ENCODE measurements at places on chromosomes 13 and 19.
A peak's percentile ranks its signal among the peaks of the same experiment; 100 is the strongest.

GRCh38 chr19:7534531-7535046 lies 928 bp upstream of the PNPLA6 start:
- DNase-seq, result peak; percentile 27

DNA sequence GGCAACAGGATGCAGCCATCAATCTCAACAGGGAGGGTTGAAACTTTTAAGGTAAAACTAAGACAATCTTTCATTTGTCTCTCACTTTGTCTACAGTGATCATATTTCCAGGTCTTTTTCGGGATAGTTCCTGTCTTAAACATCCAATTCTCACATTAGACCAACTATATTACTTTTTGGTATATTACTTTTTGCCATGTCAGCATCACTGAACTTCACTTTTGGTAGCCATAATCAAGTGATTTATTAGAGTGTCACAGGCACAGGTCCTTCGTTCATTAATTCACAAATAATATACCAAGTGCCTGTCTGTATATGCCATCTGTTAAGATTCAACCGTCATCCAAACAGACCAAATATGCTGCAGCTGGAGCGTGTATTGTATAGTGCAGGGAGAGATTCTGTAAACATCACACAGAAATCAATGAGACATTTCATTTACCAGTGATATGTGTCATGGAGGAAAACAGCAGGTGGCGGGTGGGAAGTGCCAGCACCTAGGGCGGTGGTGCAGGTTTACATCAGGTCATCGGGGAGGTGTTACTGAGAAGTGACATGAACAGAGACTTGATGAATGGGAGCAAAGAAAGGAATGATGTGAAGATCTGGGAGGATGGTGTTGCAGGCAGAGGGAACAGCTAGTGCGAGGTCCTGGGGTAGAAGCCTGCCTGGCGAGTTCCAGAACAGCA lies 24.9 kb downstream of the ARHGEF7 start:
- DNase-seq, result peak; percentile 90

DNA sequence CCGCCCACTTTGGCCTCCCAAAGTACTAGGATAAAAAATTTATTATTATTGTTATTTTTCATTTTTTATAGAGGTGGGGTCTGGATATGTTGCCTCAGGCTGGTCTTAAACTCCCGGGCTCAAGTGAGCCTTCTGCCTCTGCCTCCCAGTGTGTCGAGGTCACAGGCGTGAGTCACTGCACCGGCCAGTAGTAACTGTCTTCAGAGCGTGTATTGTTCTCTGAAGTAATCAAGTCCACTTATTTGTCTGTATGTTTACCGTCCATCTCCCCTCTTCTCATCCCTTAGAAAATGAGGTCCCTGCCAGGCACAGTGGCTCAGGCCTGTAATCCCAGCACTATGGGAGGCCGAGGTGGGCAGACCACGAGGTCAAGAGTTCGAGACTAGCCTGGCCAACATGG lies 18.2 kb upstream of the SULT2B1 start:
- no peak for DNase-seq

- no peak for DNase-seq
Observed at GRCh38 chr13:66219506-66219905, 1010.6 kb downstream of the PCDH9 start.

GRCh38 chr13:52845334-52845761 lies 3.1 kb downstream of the PCDH8 start:
- DNase-seq, result no peak

- DNase-seq, result no peak
Observed at GRCh38 chr19:29239213-29239776, 26.3 kb upstream of the UQCRFS1 start.

- no peak for DNase-seq
Observed at GRCh38 chr13:21872795-21873194, 201.9 kb downstream of the FGF9 start.

- DNase-seq, result no peak
Observed at GRCh38 chr13:42283574-42283973, 11.6 kb downstream of the AKAP11 start.

- no peak for DNase-seq
Observed at GRCh38 chr13:22079961-22080360, 409.1 kb downstream of the FGF9 start.

- no peak for DNase-seq
Observed at GRCh38 chr13:21694831-21695230, 24.0 kb downstream of the FGF9 start.

- DNase-seq, result no peak
Observed at GRCh38 chr13:26752671-26753070, 7.9 kb downstream of the GPR12 start.

DNA sequence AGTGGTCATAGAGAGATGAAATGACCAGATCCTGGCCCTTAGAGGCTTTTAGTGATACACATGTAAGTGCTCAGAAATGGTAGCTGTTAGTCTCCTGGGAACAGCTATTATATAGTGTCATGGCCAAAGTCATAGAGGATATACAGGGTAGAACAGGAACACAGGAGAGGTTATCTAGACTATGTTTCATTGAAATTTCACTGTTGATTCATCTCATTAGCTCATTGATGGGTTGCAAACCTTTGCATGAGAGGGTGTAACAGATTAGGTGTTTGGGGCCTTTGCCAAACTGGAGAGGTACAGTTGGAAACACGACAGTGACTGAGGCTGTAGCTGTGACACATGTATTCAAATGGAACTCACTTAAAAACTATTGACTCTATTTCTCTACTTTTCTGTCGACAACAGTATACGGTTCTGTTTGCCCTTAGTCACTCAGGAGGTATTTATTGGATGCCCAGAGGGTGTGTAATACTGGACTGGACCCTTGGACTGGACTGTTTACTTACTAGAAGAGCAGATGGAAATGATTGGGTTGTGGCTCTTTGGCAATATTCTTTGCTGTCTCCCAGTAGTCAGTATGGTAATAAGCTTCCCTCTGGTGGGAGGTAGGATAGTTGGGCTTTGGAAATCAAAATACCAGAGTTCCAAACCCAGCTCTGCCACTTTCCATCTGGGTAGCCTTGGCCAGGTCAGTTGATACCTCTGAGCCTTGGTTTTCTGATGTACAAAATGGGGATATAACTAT lies 29.8 kb downstream of the ARHGAP35 start:
- DNase-seq, result no peak

DNA sequence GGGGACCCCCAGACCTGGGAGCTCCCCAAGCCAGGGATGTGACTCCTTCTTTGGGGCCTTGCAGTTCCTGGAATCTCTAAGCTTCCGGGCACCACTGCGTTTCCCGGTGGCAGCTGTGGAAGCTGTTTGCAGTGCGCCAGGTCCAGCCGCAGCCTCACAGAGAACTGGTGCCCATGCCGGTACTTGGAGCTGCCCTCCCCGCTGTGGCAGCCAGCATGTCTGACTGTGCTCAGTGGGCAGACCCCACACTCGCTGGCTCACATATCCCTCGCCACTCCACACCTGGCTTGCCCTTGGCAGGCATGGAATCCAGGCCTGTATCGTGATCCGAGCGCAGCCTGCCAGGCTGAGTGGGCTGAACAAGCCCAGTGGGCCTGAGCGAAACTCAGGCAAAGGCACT lies 753.2 kb upstream of the PCDH20 start:
- no peak for DNase-seq

- DNase-seq, result no peak
Observed at GRCh38 chr13:21318891-21319532, 140.1 kb downstream of the ZDHHC20 start.

- peak; percentile 2 for DNase-seq
Observed at GRCh38 chr19:8069096-8069973, 16.8 kb downstream of the CCL25 start.

GRCh38 chr13:43916828-43917227 lies 37.1 kb downstream of the LACC1 start:
- no peak for DNase-seq

GRCh38 chr13:99227909-99228688 lies 27.4 kb downstream of the UBAC2 start:
- DNase-seq, result no peak

GRCh38 chr13:23707674-23708073 lies 137.5 kb downstream of the TNFRSF19 start:
- no peak for DNase-seq

GRCh38 chr19:46133101-46133627 lies 8.7 kb upstream of the IGFL3 start:
- DNase-seq, result no peak

- no peak for DNase-seq
Observed at GRCh38 chr13:30113983-30114570, 193.3 kb downstream of the KATNAL1 start.

DNA sequence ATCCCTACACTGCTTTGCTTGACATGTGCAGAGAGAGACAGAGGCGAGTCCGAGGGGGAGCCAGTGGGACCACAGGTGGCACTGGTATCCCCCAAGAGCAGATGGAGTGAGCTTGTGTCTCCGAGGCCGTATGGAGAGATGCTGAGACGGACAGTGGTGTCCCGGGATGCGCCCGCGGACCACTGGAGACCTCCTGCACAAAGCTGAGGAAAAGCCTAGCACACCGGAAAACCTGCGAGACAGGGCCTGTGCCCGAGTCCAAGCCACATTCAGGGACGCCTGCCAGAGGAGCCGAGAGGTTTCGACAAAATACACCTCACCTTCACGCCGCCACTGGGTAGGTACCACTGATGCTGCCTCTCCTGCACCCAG lies 66.0 kb upstream of the ZNF527 start:
- DNase-seq, result no peak

DNA sequence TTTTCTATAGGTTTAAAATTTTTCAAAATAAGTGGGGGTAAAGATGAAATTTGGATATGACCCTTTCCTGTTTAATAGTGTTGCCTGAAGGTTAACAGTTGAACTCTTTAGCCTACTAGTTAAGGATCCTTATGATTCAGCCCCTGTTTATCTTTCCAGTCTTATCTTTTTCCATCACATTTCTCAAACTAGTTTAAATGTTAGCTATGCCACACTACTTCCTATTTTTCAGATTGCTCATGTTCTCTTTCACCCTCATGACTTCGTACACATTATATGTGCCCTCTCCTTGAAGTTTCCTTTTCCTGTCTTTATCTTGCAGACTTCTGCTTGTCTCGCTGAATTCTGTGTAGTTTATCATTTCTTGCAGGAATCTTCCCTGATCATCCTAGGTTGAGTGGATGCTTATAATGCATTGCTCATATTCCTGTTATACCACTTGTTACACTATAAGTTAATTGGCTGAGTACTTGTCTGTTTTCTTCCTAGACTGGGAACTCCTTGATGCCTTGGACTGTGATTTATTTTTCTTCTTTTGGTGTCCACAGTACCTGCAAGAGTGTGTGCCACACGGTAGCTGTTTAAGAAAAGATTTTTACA lies 86.7 kb downstream of the FNDC3A start:
- no peak for DNase-seq

- no peak for DNase-seq
Observed at GRCh38 chr13:21967871-21968270, 297.0 kb downstream of the FGF9 start.

- no peak for DNase-seq
Observed at GRCh38 chr19:5676772-5677105, 3.6 kb downstream of the MICOS13 start.

GRCh38 chr13:93620181-93620765 lies 393.7 kb downstream of the GPC6 start:
- no peak for DNase-seq

DNA sequence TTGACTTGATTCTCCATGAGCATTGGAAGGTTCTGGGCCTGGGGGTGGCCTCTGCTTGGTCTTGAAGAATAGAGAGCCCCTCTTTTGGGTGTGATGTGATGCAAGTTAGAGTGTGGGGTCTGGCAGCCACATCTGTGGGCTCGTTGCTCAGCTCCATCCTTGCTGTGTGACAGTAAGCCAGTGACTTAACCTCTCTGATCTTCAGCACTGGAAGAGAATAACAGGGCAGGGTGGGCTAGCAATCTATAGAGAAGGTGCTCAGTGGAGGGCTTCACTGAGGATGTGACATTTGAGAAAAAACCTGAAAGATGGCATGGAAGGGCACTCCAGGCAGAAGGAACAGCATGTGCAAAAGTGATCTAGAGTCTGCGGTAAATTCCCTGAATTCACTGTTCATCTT lies 28.2 kb downstream of the CELF5 start:
- DNase-seq, result no peak

- no peak for DNase-seq
Observed at GRCh38 chr19:4774136-4774535, 17.4 kb upstream of the FEM1A start.

DNA sequence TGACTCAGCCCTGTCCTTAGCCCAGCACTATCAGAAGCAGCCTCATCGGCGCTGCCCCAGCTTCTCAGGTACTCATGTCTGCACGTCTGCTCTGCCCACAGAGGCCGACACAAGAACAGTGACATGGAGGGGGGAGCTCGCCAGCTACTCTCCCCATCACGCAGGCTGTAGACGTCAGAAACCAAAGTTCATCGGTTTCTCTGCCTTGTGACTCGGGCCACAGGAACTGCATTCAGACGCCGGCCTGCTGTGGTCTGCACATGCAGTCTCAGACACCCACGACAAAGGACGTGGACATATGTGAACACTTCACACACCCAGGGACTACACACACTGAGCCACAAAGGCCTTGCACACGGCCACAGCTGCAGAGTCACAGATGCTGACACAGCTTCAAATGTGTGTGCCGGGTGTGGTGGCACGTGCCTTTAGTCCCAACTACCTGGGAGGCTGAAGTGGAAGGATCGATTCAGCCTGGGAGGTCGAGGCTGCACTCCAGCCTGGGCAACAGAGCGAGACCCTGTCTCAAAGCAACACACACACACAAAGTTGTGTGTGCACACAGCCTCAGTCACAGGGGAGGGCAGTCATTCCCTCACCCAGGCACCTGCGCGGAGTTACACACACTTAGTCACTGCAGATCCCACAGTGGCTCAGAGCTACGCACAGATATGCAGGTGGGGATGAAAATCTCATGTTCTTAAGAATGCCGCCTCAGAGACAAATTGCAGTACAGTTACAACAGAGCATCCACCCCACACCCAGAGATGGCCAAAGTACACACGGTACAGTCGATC lies 4.9 kb upstream of the ZFP36 start:
- no peak for DNase-seq

GRCh38 chr19:37492213-37492612 lies 14.5 kb upstream of the ZNF793 start:
- no peak for DNase-seq

- no peak for DNase-seq
Observed at GRCh38 chr13:49399801-49400472, 43.9 kb downstream of the CAB39L start.

DNA sequence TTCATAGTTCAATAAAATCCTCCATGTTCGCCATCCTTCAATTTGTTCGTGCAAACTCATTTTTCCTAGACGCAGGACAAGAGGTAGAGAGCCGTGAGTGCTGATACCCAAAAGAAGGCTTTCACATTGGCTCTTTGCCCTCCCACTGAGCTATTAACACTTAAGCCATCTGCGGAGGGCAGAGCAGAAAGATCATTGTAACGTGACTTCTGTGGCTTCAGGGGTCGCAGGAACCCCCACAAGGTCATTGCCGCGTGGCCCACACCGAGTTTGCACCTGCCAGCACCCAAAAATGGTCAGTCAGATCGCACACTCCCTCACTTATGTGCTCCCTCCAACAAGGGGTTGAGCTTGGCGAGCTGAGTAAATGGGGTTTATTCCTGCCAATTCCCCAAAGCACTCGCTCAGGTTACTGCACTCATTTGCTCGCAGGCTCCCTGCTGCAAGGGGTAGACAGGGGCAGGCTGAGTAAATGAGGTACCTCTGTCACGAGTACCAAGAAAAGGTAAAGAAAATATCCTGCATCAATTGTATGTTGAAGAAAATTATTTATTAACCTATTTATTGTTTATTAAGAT lies 144.1 kb downstream of the PRR20E start:
- DNase-seq, result no peak

Measured in NCI-H1694 treated with DMSO at 0.1 percent for 48 hours (cell line).